ENCODE measurements at places on chromosomes 13 and 19. TPM values are rescaled to one million over a fixed set of nuclear protein-coding genes. Genes with fewer than 3 reads are reported as not detected.
A peak's percentile ranks its signal among the peaks of the same experiment; 100 is the strongest.

The CGB8 gene
- not detected for polyA plus RNA-seq

The NECTIN2 gene
- 86.5 TPM for polyA plus RNA-seq

The RCBTB1 gene
- 36.6 TPM for polyA plus RNA-seq

DNA sequence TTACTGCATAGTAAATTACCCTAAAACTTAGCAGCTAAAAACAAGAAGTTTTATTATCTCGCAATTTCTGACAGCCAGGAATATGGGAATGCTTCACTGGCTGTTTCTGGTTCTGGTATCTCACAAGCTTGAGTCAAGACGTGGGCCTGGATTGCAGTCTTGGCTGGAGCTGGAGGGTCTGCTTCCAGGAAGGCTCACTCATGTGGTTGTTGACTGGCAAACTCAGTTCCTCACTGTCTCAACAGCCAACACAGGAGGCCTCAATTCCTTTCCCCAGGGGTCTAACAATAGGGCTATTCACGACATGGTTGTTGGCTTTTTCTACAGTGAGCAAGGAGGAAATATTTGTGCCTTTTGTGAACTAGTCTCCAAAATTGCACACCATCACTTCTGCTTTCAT, 146.3 kb downstream of the GPC5 start:
- DNase-seq: no peak

DNA sequence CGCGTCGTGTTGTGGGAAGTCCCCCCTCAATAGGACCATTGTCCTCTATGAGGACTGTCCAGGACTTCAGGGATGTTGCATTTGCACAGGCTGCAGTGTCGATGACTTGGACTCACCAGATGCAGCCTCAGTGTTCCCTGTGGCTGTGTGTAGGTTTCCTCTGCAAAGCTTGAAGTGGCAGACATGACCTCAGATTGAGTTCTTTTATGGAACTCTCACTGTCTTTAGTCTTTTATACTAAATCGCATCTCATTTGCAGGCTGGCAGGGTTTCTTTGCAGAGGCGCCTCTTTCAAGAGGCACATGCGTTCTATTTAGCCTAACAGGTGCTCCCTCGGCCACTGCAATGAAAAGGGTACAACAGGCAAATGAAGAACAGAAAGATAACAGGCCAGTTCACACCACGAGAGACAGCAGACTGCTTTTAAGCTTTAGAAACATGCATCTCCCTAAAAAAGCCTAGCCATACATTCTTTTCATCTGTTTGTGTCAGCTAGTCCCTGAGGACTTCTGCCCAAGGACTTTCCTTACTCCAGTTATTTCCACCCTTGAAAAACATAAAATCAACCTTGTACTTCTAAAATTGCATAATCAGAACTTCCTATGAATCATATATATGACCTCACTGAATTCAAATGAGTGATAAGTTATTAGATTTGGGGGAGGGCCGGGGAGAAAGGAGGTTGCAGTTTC, 118.4 kb downstream of the RAB20 start:
- no peak for DNase-seq

DNA sequence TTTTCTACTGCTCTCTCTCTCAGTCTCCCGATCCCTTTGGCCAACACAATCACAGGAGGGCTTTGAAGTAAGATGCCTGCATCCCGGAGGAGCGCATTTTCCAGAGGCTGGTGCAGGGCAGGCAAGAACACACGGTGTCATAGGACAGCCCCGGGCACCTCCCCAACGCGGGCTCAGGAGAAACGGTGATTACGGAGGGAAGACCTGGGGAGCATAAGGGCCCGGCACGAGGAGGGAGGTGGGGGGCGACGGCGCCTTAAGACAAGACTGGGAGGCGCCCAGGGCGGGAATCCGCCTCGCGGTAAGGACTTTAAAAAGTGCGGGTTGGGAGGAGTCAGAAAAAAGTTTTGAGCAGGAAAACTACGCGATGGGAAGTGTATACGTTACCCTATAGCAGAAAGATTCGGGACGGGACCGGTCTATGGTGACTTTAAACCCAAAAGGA, 18.7 kb upstream of the ZNF888 start:
- DNase-seq: no peak

DNA sequence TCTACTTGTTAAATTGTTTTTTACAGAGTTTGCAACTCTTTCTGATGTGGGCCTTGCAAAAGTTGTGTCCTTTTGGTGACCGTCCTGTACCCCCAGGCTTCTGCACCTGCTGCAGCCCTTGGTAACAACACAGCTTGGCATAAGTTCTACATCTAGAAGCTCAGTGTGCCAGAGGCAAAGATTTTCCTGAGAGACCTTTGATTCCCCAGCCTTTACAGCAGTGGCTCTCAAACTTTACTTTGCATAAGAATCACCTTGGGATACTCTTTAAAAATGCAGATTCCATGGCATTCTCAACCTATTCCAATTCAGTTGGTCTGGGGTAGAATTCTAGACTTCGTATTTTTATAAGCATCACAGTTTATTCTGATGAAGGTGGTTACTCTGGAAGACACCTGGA, 260.9 kb downstream of the DCT start:
- no peak for DNase-seq

- DNase-seq: no peak
Observed at GRCh38 chr19:39082745-39083598, 1.2 kb upstream of the ACP7 start.

DNA sequence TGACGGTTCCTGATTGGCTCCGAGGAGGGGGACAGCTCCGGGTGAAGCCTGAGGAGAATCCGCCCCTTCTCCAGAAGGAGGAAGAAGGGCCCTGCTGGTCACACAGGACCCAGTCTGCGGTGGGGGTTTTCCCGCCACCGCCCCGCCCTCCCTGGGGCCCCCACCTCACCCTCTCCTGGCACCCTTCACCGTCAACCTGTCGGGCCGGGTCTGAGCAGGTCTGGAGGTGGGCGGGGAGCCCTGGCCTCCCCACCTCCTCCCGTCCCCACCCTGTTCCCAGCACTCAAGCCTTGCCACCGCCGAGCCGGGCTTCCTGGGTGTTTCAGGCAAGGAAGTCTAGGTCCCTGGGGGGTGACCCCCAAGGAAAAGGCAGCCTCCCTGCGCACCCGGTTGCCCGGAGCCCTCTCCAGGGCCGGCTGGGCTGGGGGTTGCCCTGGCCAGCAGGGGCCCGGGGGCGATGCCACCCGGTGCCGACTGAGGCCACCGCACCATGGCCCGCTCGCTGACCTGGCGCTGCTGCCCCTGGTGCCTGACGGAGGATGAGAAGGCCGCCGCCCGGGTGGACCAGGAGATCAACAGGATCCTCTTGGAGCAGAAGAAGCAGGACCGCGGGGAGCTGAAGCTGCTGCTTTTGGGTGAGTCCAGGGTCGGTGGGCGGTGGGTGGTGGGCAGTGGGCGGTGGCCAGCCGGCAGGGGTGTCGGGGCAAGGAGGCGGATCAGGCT, at the start of gene GNA15:
GNA15 (plus strand) TSS at position 73 of the 723 bp plus-strand sequence; CDS start at position 491, 418 bp downstream.
- peak; percentile 9 for DNase-seq

DNA sequence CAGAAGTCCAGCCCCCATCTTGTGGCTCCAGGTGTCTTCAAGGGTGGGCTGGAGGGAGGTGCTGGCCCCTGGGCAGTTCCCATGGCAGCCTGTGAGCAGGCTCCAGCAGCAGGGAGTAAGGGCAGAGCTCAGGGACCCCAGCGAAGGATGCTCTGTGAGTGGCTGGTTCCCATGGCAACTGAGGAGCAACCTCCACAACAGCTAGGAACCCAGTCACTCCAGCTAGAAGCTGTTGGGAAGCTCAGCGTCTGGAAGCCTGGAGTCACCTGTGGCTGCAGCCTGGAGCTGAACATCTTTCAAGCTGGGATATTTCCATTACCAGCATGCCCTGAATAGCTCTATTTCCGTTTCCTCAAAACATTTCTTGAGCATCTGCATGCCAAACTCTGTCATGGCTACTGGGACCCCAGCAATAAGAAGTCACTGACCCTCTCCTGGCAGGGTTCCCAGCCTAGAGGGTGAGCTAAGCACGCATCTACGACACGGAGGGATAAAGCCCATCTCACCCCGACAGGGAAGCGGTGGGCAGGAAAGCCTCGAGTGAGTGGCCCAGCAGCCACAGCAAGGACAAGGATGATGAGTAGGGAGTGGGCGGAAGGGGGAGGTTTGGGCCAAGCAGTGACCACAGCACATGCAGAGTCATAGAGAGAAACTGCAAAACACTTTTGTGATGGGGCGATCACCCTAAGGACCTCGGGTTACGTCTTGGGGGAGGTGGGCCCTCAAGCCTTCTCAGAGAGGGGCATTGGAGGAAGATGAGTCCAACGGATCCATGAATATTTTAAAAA, 52.6 kb downstream of the ALOX5AP start:
- no peak for DNase-seq

- DNase-seq: no peak
Observed at GRCh38 chr19:1273263-1274041, 1.9 kb upstream of the FAM174C start.

DNA sequence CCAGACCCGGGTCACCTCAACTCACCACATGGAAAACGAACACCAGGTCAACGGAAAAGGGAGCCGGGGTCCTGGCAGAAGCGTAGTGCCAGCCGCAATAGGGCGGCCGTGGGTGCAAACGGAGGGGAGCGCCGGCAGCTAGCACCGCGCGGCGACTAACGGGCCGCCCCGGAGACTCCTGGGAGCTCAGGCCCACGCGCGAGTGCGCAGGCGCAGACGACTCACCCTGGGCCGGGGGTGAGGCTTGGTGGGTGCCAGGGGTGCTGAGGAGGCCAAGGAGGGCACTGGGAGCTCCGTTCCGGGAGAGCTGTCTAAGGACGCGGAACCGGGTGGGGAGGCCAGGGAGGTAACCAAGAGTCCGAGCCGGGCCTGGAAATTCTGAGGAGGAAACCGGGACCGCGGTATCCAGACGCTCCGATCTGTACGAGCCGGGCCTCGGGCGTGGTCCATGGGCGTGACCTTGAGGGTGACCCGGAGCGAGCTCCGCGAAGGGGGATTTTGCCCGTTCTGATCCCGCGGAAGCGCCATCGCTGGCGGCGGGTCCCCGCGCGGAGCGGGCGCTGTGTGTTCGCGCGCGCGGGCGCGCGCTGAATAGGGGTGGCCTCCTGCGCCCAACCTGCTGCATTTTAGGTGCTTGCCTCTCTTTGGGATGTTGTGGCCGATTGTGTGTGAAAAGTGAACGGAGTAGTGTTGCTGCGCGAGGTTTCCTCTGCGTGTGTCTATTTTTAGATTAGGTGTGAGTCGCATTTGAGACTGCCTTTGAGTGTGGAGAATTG, at the start of gene ZNF382:
ZNF382 (plus strand) TSS at position 213 of the 776 bp plus-strand sequence. CDS start 4,602 bp downstream, outside the sequence.
- DNase-seq: peak; percentile 78

- DNase-seq: peak; percentile 38
Observed at GRCh38 chr19:44748426-44749254, at the start of gene BCL3. TSS of gene BCL3 (plus strand) at chr19:44748708. CDS start at chr19:44748791, 83 bp downstream.

DNA sequence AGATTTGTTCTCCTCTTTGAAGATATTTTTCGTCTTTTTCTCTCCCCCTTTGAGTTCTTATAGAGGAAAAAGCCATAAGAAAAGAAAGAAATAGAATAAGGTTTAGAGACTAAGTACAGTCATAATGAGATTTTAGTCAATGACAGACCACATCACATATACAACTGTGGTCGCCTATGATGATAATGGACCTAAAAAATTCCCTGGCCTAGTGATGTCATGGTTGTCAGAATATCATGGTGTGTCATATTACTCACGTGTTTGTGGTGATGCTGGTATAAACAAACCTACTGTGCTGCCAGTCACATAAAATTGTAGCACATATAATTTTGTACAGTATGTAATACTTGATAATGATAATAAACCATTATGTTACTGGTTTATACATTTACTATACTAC, 1096.1 kb downstream of the OLFM4 start:
- no peak for DNase-seq

DNA sequence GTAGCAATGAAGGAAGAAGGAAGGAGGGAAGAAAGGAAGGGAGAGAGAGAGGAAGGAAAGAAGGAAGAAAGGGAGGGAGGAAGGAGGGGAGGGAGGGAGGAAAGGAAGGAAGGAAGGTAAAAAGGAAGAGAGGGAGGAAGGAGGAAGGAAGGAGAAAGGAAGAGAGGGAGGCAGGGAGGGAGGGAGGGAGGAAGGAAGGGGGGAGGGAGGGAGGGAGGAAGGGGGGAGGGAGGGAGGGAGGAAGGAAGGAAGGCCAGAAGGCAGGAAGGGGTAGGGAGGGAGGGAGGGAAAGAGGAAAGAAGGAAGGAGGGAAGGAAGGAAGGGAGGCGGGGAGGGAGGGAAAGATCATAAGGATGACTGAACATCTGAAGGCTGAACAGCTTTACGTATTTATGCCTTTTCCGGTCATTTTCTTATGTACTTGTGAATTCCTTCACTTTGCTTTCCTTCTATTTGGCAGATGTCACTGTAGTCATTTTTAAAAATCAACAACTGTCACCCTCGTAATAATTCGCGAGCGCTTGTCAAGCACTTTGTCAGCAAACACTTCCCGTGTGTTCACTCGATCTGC, 6.7 kb upstream of the TTYH1 start:
- DNase-seq: no peak

- no peak for DNase-seq
Observed at GRCh38 chr19:33644284-33644836, 22.6 kb downstream of the CHST8 start.

GRCh38 chr19:50522881-50523280, 9.2 kb upstream of the ASPDH start:
- no peak for DNase-seq

DNA sequence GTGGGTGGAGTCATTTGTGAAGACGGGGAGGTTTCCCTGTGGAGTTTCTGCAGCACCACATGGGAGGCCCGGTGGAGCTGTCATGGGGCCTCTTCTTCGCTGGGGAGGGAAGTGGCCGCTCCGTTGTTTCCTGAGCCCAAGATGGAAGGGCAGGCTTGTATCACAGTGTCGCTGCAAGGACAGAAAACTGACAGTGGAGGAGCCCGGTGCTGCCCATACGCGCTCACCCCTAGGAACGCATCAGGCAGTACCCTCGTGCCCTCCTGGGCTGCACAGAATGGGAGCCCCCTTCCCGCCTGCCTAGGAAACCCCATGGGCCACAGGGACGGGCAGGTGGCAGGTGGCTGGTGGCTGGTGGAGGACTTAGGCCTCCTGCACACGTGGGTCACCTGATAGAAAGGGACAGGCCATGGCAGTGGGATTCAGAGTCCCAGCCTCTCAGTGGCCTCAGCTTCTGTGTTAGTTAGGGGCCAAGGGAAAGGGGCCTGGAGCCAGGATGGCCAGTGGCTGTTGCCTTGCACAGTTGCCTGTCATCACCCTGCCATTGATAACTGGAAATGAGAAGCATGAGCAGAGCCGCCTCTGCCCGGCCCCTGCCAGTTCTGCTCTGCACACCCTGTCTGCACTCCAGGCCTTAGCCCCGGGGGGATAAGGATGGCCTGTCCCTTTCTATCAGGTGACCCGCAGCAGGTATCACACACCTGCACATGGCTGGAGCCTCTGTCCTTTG, 7.6 kb downstream of the COL4A2 start:
- DNase-seq: no peak

DNA sequence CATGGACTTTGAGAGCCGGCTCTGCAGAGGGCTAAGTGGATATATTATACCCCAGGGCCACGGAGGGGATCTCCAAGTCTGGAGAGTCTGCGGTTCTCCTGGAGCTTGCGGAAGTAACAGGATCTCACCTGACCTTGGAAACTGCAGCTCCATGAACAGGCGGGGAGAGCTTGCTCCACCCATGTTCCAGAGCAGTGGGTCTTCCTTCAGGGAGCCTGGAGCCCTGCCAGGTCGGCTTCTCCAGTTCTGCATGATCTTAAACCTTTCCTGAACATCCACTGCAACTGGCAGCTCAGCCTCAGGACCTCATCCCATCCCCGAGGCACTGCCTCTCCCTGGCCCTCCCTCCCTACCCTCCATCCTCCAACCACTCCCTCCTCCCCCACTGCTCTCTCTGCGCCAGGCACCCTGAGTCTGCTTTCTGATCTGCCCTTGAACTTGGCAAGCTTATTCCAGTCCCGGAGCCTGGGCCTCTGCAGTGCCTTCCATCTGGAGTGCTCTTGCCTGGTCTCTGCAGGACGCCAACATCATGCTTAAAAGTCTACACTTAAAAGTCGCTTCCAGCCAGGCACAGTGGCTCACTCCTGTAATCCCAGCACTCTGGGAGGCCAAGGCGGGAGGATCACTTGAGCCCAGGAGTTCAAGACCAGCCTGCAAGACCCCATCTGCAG, 13.2 kb downstream of the ATCAY start:
- no peak for DNase-seq
